ENCODE measurements at places on chromosomes 2 and 18.

DNA sequence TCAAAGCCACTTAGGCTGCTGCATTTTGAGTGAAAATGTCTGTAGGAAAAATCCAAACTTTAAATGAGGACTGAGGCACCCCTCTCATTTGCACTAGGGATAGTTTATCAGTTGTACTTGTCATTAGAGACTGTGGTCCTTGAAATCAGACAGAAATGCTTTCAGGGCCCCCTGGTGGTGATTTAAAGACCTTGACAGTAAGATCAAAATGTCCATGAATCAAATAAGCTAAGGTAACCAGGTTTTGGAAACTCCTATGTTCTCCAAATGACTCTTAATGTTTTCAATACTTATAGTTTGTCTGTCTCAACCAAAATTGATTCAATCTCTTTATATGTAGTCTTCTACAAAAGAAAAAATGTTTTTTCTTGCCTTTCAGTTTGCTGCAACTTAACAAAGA lies 28.8 kb upstream of the DDX18 start:
- no peak for DNase-seq

DNA sequence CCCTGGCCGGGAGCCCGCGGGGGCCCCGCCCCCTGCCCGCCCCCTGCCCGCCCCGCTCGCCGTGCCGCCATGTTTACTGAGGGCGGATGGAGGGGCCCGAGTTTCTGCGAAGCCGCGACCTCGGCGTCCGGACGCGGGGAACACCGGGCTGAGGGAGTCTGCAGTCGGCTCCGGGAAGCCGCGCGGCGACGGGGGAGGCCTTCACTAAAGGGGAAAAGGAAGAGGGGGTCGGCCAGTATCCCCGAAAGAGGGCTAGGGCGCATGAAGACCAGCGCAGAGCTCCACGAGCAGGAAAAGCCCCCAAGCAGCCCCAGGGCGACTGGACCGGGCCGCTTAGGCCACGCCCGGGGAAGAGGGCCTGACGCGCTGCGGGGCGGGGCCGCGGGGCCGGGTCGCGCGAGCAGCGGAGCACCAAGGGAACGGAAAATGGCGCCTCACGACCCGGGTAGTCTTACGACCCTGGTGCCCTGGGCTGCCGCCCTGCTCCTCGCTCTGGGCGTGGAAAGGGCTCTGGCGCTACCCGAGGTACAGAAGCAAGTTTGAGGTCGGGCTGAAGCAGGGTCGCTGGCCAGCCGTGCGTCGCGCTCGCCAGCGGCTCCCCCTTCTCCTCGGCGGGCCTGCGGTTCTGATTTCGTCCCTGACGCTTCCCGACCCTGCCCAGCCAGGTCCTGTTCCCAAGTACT lies at the start of the genes ATRAID and SLC5A6:
ATRAID (plus strand) TSS at position 99 of the 683 bp plus-strand sequence; CDS start at position 427, 328 bp downstream.
SLC5A6 (minus strand) TSS at position 326 of the 683 bp plus-strand sequence. CDS start 4,618 bp downstream, outside the sequence.
- peak; percentile 82 for DNase-seq

- no peak for DNase-seq
Measured at GRCh38 chr2:12506846-12507245, 209.9 kb upstream of the TRIB2 start.

DNA sequence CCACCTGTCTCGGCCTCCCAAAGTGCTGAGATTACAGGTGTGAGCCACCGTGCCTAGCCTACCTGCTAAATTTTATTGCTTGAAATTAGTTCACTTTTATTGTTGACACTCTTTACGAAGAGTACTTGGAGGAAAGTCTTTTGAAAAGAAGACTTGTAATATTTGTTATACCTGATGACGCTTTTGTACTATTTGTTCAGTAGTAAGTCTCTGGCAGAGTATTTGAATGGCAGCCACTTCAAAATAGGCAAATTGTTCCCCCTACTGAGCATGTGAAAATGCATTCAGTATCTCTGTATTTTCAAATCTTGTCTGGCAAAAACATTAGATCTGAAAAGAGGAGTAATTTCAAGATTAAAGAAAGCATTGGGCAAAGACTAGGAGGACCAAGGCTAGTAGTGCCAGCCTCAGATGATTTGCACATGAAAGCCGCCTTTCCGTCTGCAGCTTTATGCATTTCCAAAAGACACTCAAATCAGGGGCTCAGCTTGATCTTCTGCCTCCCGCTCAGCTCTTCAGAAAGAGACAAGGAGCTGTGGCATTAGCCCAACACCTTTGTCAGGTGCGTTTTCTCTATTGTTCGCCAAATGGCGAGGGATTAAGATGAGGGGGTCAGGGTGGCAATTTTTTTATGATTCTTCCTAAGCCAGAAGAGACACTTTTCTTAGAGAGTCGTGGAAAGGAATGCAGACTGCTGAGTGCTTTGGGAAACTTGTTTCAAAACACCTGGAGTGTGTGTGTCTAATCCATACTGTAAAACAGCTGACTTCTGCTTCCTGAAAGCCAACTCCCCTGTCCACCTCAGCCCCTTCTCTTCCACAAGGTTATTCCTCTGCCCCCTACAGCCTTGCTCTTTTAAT lies 18.8 kb upstream of the FOXI3 start:
- DNase-seq = no peak

GRCh38 chr2:185970148-185970852 lies 231.7 kb downstream of the FSIP2 start:
- no peak for DNase-seq

DNA sequence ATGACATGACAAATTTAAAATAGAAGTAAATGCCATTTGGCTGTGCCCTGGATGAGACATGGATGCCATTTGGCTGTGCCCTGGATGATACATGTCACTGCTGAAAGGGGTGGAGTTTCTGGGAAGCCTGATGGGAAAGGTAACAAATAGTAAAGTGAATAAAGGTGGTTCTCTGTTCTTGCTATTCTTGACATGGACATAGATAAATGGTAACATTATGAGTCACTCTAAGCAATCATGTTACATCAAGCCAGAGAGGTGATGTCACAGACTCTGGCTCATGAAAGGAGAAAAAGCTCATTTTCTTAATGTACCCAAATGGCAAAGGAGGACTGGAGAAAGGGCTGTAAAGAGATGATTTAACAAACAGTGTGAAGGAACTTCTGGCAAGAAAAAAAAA lies 86.4 kb downstream of the EML6 start:
- DNase-seq = no peak

DNA sequence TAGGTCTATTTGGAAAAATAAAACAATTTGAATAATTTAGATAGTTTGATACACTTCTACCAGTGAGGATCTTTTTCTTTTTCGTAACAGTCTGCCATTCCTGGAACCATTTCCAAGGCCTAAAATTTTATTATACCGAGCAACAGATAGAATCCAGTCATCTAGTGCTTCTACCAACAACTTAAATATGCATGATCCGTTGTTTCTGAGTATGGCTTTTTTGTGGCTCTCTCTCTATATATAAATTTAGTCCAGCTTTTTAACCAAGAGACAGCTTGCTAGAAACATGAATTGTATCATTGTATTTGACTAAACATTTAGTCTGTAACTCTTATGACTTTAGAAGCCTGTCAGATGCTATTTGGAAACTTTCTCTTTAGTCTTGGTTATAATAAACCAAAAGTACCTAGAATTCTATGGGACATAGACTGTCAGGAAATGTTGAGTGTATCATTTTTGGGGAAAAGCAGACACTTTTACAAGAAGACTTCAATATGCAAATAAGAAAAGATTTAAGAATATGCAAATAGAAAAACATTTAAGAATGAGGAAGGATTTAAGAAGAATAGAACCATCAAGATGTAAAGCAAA lies 161.4 kb downstream of the ZEB2 start:
- no peak for DNase-seq

DNA sequence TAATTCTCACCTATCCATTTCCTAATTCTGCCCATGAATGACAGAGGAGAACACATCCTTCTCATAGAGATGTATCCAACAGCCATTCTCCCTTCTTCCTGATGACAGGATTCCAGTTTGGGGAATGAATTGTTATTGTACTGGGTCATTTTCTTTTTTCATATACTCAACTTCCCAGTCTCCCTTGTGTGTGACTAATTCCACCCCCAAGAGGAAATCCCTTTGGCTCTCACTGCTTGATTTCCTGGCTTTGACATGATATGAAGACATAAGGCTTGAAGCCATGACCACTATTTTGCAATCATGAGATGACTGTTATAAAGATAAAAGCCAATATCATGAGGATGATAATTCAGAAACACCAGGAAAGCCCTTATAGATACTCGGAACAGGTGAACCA lies 384.7 kb upstream of the ACVR2A start:
- DNase-seq = no peak

DNA sequence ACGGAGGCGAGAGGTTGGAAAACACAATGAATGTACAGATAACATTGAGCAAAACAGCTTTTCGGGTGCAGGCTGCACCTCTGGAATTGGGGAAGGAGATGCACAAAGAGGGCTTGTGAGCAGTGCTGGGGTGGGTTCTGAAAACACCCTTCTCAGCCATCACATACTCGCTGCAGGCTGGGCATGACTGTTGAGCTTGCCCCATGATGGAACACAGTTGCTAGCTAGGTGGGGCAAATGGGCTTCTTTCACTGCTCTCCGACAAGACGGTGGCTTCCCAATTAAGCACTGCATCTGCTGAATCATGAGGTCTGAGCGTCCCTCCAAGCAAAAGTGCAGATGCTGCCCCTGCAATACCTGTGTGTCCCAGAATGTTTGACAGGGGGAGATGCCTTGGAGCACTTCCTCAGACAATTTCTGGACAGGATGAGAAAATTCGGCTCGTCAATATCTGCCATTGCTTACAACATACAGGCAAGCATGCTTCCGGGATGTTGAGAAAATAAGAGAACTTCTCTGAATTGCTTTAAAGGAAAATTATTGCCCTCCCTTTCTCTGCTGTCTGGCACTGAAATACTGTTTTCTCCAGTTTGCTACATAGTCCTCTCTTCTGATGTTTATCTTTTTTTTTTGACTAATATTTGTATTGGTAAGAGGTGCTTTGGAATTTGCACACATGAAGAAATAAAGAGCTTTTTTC lies 77.3 kb upstream of the SH3BP4 start:
- DNase-seq = no peak

DNA sequence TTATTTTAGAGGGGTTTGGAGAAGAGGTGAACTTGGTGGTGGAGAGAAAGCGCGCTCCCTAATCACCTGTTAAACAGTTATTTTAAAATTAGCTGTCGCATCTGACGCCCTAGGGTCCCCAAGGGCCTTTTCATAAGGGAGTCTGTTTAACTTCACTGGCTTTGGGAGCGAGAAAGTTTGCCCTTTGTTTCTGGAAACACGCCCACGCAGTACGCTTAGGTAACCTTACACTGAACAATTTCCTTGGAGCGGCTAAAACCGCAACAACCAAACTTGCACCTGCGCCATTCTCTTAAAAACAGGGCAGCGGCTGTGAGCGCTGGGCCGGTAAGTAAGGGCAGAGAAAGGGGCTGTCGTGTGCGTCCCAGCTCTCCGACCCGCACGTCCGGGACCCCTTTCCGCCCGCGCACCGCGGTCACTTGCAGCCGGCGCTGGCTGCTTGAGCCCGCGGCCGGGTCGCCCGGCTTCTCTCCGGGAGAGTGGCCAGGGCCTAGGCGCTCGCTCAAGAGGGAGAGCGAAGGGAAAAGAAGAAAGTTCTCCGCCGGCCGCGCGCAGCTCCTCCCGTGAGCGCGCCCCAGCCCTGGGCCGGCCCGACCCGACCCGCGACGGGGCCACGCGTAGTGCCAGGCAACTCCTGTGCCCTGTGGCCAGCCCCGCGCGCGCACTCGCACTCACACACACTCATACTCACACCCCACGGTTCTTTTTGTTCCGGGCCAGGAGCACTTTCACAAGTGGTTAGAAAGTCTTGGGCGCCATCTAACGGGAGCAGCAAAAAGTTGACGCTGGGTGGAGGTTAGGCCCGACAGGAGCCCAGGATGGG lies 19.2 kb downstream of the POU3F3 start:
- no peak for DNase-seq

DNA sequence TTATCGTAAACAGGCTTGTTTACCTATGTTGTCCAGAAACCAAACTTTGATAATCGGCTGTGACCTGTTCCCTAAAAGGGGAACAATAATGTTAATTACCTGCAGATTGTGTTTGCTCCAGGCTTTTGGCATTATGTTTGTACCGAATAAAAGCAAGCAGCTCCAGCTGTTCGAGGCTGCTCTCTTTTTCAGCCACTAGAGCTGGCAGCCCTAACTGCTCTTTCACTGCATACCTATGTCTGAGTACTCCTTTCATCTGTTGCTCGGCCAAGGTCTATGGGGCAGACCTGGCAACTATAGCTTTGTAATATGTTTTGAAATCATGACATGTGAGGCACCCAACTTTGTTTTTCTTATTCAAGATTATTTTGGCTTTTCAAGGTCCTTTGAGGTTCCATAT lies 77.8 kb upstream of the EHBP1 start:
- no peak for DNase-seq

DNA sequence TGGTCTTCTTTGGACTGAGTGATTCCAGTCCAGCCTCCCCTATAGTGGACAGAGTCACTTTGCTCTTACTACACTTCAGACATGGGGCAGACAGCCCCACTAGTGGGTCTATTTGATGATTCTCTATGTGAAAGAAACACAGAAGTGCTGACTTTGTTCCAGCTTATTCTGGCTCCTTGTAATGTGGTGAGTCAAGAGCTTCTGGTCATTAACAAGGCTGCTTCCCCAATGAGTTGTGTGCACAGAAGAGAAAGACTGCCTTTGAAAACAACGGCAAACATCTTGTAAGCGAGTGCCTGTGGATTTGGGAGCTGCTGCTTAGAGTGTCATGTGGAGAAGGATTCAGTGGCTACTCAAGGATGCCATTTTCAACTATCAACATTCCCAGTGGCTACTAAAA lies 39.1 kb downstream of the RMC1 start:
- DNase-seq = no peak

GRCh38 chr2:152518641-152519580 lies 183.9 kb downstream of the FMNL2 start:
- no peak for DNase-seq

GRCh38 chr2:216666461-216667233 lies 28.7 kb downstream of the IGFBP5 start:
- DNase-seq = peak; percentile 16

- no peak for DNase-seq
Measured at GRCh38 chr2:158101384-158101926, at the start of gene UPP2. Gene UPP2 (plus strand): TSS chr2:158101876. CDS start chr2:158102064, 188 bp downstream.

DNA sequence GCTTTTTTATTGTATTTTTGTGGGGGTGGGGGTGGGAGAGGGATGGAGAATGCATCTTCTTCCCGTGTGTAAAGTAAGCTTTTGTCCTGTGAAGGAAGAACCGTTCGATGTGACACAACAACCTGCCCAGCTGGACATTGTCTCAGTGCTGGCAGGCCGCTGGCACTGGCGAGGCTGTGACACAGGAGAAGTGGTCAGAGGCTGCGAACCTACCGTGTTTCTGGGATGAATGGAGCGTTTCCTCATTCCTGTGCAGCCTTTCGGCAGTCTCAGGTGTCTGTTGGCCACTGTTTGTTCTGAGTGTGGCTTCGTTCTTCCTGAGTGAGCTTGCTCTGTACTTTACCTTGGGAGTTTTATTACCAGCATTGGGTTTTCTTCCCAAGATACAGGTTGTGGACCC lies 8.0 kb downstream of the RAMP1 start:
- no peak for DNase-seq

DNA sequence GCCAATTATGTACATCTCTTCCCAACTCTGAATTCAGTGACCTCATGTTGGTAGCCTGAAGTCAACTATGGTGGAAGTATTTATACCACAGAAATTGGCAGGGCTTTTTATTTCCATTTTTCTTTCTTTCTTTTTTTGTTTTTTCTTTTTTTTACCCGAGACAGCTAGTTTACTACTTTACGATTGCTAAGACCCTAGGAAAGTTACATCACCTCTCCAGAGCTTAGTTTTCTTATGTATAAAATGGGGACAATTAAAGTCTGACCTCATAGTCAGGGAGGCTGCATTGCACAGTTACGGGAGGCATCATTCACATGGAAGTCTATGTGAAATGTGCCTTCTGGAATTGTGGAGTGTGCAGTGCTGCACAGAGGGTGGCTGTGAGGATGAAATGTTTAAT lies 194.3 kb downstream of the MTX2 start:
- no peak for DNase-seq

- DNase-seq = no peak
Measured at GRCh38 chr18:22277758-22278157, 108.4 kb downstream of the GATA6 start.
